ENCODE measurements at places on chromosomes 2 and 18. TPM values are rescaled to one million over a fixed set of nuclear protein-coding genes. Genes with fewer than 3 reads are reported as not detected.

DNA sequence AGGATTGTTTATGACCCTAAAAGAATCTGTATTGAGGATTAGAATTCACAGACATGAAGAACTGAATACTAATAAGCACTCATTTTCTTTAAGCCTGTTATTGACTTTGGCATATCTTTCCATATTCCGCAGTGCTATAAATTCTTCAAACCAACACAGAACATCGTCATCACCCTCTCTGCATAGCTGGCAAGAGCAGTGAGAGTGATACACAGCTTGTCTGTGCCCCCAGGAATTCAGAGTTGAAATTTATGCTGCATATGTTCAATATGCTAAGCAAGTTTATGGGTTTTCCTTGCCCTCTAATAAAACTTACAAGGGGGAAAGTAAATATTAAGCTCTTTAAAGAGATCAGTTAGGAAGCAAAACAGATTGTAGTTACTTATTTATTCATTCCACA, 32.7 kb downstream of the CTLA4 start:
- DNase-seq = no peak

GRCh38 chr2:88027697-88028389, 11.5 kb upstream of the RNU2-63P start:
- DNase-seq = no peak

- no peak for DNase-seq
Observed at GRCh38 chr2:212607080-212607479, 68.5 kb upstream of the ERBB4 start.

DNA sequence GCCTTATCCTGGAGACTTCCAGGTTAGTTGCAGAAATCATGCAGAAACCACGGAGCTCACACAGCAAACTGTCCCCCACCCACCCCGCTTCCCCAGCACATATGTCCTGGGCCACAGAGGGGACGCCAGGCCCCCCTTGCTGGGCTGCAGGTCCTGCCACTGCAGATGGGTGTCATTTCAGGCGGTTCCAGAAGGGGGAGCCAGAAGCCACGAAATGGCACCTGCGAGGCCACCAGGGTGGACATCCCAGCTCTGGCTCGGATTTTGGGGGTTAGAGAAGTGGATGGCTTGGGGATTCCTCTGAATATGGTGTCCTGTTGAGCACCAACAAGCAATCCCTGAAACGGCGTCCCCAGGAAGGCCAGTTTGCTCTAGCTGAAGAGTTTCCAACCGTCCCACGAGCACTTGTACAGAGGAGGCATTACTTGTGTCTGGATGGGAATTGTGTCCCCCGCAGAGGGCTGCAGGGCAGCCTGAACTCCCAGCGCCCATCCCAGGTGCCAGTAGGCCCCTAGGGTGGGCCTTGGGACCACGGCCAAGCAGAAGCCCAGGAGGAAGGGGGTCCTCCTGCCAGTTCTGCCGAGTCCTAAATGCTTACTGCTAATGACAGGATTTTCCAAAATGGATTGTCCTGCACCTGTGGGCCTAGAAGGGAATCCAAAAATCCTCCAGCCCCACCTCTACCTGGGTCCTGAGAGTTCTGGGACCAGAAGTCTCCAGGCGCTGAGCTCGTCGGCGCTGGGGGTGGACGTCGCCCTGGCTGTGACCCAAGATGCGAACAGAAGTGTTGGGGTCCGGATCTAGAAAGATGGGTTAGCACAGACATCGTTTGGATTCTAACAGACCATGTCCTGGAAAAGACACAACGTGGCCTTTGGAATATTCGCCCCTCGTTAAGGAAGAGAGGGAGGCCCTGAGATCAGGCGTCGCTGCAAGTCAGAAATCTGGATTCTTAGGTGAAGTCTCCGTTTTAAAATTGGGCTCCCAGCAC, 14.6 kb upstream of the NFATC1 start:
- DNase-seq = peak; percentile 81

Gene BOK
- total RNA-seq = 56.4 TPM

Gene SKOR2
- total RNA-seq = not detected

Gene IL36B
- total RNA-seq = not detected
